NCI-H2171 (cell line): ENCODE measurements at places on chromosomes 1 and 21.

- no peak for DNase-seq
These were observed 201.9 kb downstream of the TOMM20 start for GRCh38 chr1:234926559-234927311.

DNA sequence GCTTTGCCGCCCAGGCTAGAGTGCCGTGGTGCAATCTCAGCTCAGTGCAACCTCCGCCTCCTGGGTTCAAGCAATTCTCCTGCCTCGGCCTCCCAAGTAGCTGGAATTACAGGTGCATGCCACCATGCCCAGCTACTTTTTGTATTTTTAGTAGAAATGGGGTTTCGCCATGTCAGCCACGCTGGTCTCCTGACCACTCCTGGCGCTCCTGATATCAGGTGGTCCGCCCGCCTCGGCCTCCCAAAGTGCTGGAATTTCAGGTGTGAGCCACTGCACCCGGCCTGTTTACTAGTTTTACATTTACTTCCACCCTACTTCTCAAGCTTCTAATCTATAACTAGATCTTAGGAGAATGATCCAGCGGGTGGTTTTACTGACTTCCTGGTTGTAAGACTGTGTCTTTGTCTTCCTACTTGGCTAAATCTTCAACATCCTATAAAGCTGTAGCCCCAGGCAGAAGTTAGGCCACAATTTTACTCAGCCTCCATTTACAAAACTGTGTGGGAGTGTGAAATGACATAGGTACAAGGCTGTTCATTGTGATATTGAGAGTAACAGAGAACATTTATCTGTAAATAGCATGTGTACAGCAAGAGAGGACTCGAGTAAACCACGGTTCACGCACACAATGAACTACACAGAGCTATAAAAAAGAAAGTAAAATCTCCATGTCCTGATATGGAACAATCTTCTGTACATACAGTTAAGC is 9.6 kb upstream of the POU2F1 start:
- no peak for DNase-seq

DNA sequence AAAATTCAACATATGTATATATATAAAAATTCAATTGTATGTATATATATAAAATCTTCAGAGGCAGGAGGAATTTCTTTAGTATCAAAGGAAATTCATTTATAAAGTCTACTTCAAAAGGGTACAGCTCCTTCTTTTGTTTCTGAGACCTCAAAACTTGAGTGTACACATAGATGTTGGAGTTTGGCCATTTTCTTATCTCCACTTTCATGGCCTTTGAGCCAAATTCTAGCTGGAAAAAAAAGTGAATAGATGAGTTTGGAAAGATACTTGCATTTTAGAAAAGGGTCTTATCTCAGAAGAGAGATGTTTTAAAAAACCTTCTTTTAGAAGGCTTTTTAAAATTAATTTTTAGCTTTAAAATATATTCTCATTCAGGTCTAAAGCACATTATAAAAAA is 103.2 kb downstream of the ATF6 start:
- DNase-seq: no peak

- peak; percentile 26 for DNase-seq
These were observed at the start of gene AGO4 for GRCh38 chr1:35807614-35808449. AGO4 (plus strand) TSS chr1:35808016; CDS start chr1:35808417, 401 bp downstream.

- DNase-seq: no peak
These were observed 46.6 kb upstream of the SCAF4 start for GRCh38 chr21:31778546-31778945.

DNA sequence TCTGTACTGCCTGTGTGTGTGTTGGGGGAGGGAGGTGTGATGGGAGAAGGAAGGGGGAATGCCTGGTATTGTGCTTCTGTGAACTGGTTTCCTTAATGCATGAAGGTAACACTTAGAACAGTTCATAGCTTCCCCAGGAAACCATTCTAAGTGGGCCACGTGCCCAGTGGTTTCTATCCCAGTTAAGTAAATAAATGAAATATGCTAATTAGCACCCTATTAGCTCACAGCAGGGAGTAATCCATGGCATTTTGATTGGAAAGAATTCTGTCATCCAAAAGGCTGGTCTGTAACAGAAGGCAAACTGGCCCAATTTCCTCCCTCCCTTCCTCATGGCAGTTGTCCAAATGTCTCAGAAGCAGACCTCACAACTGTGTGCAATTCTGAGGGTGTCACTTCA is 199.3 kb downstream of the TTLL7 start:
- no peak for DNase-seq

GRCh38 chr1:77037038-77037437 is 169.8 kb downstream of the ST6GALNAC5 start:
- no peak for DNase-seq

GRCh38 chr1:221510793-221511503 is 230.9 kb downstream of the DUSP10 start:
- no peak for DNase-seq

DNA sequence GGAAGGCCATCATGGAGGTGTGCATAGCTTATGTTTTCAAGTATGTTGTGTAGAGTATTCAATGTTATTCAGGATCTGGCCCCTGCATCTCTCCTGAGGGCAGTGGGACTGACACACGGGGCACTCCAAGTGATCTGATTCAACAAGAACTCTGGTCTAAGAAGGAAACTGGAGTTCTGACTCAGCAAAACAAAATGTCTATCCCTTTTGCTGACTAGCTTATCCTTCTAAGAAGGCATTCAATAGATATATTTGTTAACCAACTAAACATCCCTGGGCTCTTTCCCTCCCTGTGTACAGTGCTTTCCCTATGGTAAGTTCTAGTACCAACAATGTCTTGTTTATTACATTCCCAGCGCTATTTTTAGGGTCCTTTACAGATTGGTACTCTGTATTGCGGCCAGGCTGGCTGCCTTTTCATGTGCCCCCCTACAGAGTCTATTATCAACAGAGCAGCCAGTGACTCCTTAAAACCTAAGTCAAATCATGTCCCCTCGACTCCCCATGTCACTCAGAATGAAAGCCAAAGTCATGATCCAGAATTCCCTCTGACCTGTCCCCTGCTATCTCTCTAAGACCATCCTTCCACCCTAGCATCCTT is 304.9 kb downstream of the KCNH1 start:
- DNase-seq: no peak

- DNase-seq: no peak
These were observed 27.0 kb upstream of the SLC16A1 start for GRCh38 chr1:112982853-112983536.

DNA sequence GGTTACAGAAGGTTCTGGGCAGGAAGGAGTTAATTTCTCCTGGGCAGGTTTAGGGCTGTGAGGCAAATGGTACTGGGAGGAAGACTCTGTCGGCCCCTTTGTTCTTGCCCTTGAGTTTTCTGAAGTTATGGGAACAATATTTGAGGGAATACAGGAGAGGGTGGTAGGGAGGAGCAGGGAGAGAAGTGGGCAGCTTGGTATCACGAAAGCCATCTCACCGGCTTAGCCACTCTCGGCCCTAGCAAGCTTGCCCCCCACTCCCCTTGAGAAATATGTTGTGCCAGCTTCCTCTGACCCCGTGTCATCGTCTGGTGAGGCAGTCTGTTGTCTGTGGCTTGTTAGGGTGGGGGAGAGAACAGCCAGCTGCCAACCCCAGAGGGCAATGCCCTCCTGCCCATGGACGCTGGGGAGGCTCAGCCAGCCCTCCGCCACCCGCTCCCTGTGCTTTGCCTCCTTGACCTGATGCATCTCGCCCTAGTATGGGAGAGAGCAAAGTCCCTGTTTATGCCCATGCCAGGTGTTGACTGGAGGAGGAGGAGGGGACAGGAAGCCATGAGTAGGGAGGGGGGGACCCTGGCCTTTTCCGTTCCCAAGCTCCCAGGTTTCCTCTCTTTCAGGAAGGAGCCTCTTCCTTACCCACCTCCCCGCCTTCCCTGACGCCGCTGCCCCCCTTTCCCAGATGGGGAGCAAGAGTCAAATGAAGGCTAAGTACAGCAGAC is 1.2 kb downstream of the EFNA1 start:
- DNase-seq: no peak

DNA sequence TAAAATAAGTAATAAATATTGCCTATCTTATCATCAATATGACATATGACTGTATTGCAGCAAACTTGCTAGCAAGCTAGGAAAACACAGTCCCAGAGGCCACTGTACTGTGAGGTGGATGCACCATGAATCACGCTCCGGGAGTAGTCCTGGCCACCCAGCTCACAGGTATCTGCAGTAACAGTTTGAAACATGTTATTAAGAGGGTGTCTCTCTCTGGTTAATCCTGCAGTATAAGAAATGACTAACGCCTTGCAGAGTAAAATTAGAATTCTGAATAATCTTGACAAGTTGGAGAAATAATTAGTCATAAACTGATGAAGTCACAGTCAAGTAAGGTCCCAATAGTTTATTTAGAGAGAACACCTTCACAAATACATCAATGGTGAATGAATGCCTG is 34.0 kb upstream of the DPT start:
- DNase-seq: no peak

GRCh38 chr1:40784771-40785151 is 1.2 kb downstream of the KCNQ4 start:
- DNase-seq: no peak

GRCh38 chr1:209742409-209743144 is 13.3 kb upstream of the TRAF3IP3 start:
- no peak for DNase-seq
